DND-41 (cell line): ENCODE measurements at places on chromosomes 7 and 10.

DNA sequence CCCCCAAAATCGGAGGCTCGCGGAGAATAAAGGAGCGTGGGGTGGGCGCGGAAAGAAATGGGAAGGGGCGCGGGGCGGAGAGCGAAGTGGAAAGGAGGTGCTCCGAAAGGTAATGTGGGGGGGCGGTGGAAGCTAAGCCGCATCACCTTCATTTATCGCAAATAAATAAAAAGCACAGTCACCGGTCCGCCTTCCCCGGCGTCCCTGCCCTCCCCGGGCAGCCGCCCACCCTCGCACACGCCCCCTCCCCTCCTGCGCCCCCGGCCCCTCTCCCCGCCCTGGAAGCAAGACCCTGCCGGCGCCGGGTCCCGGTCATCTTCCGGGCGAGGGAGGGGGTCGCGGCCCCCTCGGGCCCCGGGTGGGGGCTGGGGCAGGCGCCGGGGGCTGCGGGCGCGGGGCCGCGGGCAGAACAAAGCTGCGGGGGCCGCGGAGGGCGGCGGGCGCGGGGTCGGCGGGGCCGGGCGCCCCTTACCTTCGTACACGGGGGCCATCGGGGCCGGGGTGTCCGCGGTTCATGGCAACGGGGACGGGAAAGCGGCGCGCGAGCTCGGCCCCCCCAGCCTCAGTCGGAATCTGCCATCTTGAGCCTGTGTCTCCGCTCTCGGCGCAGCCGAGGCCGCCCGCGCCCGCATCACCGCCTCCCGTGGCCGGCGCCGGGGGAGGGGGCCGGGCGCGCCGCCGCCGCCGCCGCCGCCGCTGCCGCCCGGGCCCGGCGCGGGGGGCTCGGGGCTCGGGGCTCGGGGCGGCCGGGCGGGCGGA, 486 bp downstream of the HIPK2 start:
- H3K27me3 ChIP-seq = peaks cover 25% of the 10 kb centered on the region
- H3K36me3 ChIP-seq = no peaks in the 10 kb centered on the region; the same call in 1 of the 2 replicates
- H3K4me3 ChIP-seq = peak overlapping the region; percentile 86
- peak; percentile 46 for DNase-seq
- H3K4me1 ChIP-seq = peaks cover 28% of the 10 kb centered on the region

DNA sequence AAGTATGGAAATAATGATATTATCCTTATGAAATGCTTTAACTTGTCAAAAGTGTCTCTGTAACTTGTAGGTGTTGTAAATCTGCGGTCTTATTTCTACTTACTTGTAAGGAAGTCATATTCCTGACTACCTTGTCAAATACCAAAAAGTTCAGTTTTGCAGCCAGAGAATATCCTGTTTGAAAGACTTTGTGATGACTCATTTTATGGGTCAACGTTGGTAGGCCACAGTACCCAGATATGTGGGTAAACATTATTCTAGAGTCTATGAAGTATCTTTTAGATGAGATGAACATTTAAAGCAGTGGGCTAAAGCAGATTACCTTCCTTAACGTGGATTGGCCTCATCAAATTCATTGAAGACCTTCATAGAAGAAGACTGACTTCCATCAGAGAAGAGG, 195.3 kb downstream of the PPP1R9A start:
- no peak overlapping the region for H3K4me3 ChIP-seq
- H3K4me1 ChIP-seq = no peaks in the 10 kb centered on the region
- no peak for DNase-seq
- no peaks in the 10 kb centered on the region for H3K36me3 ChIP-seq

- no peak overlapping the region for H3K27ac ChIP-seq
- peaks cover 3% of the 10 kb centered on the region for H3K27me3 ChIP-seq
- no peaks in the 10 kb centered on the region for H3K36me3 ChIP-seq
- no peak for DNase-seq
Measured at GRCh38 chr10:75530299-75530698, 98.9 kb downstream of the LRMDA start.

DNA sequence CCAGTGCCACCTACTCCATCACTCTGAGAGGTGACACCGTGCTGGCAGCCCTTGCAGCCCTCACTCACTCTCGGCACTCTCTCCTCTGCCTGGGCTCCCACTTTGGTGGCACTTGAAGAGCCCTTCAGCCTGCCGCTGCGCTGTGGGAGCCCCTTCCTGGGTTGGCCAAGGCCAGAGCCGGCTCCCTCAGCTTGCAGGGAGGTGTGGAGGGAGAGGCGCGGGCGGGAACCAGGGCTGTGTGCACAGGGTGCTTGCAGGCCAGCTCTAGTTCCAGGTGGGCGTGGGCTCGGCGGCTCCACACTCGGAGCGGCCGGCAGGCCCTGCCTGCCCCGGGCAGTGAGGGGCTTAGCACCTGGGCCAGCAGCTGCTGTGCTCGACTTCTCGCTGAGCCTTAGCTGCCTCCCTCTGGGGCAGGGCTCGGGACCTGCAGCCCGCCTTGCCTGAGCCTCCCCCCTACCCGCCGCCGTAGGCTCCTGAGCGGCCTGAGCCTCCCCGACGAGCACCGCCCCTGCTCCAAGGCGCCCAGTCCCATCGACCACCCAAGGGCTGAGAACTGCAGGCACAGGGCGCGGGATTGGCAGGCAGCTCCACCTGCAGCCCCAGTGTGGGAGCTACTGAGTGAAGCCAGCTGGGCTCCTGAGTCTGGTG, 48.7 kb upstream of the SLC35G1 start:
- peaks cover 16% of the 10 kb centered on the region for H3K27me3 ChIP-seq
- no peaks in the 10 kb centered on the region for H3K4me1 ChIP-seq
- no peak overlapping the region for H3K4me3 ChIP-seq
- no peak for DNase-seq
- H3K36me3 ChIP-seq = no peaks in the 10 kb centered on the region

DNA sequence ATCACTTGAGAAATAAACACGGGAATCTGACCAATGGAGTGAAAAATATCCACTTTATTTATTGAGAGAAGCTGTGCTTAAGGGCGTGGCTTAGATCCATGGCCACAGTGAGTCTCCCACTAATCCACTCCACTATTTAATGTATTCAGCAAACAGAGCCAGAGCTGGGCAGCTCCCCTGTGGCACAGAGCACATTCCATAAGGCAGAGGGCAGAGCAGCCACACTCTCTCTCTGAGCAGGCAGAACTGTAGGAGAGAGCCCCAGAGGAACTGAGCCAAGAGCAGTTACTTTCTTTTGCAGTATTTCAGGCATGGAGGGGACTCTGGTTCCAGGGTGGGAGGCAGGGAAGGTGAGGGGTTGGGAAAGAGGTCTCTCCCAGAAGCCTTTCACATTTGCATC, 106.0 kb downstream of the GALNT17 start:
- H3K27me3 ChIP-seq = no peaks in the 10 kb centered on the region
- H3K4me1 ChIP-seq = no peaks in the 10 kb centered on the region
- H3K36me3 ChIP-seq = no peaks in the 10 kb centered on the region
- H3K27ac ChIP-seq = no peak overlapping the region

DNA sequence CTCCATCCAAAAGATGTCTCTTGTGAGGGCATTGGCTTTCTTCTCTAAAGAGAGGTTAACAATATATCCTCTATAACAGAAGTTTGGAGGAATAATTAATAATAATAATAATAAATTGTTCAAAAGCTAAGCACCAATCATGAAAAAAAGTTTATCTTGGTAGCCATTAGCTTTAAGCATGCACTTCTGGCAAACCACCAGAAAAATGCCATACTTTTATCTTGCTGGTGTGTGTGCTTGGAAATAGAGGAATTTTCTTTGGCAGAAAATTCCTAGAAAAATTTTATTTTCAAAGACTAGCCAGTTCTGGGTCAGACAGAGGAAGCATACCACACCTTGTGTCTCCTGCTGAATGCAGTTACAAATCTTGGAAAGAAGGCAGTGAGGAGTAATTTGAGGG, 52.5 kb upstream of the NPY start:
- H3K4me1 ChIP-seq = peaks cover 22% of the 10 kb centered on the region
- H3K27ac ChIP-seq = no peak overlapping the region
- H3K4me3 ChIP-seq = no peak overlapping the region

- no peaks in the 10 kb centered on the region for H3K36me3 ChIP-seq
- no peak overlapping the region for H3K4me3 ChIP-seq
- no peaks in the 10 kb centered on the region for H3K27me3 ChIP-seq
- DNase-seq = no peak
- no peak overlapping the region for H3K27ac ChIP-seq
Measured at GRCh38 chr10:75378379-75378778, 23.2 kb downstream of the ZNF503 start.

- no peak for DNase-seq
- no peak overlapping the region for H3K27ac ChIP-seq
- H3K4me1 ChIP-seq = no peaks in the 10 kb centered on the region
- H3K27me3 ChIP-seq = no peaks in the 10 kb centered on the region
Measured at GRCh38 chr10:19970717-19971116, 154.5 kb downstream of the PLXDC2 start.

GRCh38 chr10:68280758-68281157, 48.8 kb upstream of the ATOH7 start:
- no peaks in the 10 kb centered on the region for H3K36me3 ChIP-seq
- no peak for DNase-seq
- H3K27ac ChIP-seq = no peak overlapping the region
- H3K4me1 ChIP-seq = no peaks in the 10 kb centered on the region

DNA sequence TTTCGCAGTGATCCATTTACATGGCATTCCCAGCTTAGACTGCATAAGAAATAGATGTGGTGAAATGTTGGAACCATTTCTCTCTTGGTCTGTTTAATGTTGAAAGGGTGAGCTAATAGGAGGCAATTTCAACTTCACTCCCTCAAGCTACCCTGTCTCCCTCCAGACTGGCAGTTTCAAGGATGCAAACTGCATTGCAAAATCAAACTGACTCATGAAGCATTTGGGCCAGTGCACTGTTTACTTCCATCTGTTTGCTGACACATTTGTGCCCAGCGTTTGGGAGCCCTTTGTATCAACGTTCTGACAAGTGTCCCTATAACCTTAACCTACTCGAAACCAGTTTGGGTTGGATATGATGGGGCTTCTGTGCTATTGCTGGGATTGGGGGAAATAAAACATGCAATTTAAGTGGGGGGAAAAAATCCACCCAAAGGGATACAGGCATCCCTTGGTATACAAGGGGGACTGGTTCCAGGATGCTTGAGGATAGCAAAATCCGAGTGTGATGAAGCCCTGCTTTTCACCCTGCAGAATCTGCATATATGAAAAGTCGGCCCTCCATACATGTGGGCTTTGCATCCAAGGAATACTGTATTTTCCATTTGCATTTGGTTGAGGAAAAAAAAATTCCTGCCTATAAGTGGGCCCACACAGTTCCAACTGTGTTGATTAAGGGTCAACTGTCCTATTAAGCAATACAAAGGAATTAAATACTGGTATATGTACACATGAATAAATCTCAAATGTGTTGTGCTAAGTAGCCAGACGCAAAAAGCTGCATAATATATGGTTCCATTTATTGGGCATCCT, 15.6 kb downstream of the RHEB start:
- H3K36me3 ChIP-seq = peaks cover 7% of the 10 kb centered on the region; the same call in 1 of the 2 replicates
- no peak for DNase-seq
- no peak overlapping the region for H3K4me3 ChIP-seq
- no peak overlapping the region for H3K27ac ChIP-seq

- H3K4me1 ChIP-seq = 0 out of 2 replicates have a peak, but pooled peaks cover under 1% of the 10 kb centered on the region
- H3K27ac ChIP-seq = no peak overlapping the region
- H3K27me3 ChIP-seq = no peaks in the 10 kb centered on the region
- no peak for DNase-seq
- H3K4me3 ChIP-seq = no peak overlapping the region
Measured at GRCh38 chr10:32332299-32332750, 14.6 kb downstream of the EPC1 start.

GRCh38 chr7:101370836-101371235, 8.2 kb downstream of the COL26A1 start:
- peak; percentile 6 for DNase-seq
- H3K27me3 ChIP-seq = peaks cover 4% of the 10 kb centered on the region
- H3K4me3 ChIP-seq = no peak overlapping the region
- H3K36me3 ChIP-seq = no peaks in the 10 kb centered on the region
- H3K27ac ChIP-seq = no peak overlapping the region

DNA sequence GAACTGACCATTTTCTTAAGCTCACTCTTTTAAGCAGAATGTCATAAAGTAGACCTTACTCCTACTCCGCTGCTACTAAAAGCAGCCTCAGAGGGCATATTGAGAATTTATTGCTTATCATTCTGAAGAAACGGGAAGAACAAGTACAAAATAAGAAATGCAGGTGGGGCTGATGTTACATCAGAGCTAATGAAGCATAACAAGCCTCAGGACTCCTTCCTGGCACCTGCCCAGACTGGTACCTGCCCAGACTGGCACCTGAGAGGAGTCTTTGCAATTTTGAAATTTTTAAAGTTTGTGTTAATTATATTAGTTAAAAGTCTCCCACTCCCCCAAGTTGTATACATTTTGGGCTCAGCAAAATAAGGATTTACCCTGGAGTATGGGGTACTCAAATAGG, 162.4 kb downstream of the SEMA3E start:
- no peaks in the 10 kb centered on the region for H3K36me3 ChIP-seq
- H3K4me1 ChIP-seq = no peaks in the 10 kb centered on the region
- DNase-seq = no peak
- H3K4me3 ChIP-seq = no peak overlapping the region
- H3K27ac ChIP-seq = no peak overlapping the region

DNA sequence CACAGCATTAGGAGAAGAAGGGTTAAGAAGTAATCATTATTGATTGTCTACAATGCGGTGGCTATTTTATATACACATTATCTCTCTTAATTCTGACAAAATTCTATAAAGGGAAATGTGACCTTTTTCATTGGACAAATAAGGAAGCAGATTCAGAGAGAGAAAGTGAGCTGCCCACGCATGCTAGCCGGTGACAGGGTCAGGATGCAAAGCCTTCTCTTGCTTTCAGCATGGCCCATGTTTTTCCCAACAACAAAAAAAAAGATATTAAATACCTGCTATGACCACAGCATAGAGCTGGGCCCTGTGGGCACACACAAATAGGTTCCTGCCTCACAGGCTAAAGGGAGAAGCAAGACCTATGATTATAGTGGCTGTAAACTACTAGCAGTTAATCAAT, 66.8 kb downstream of the PPP1R3C start:
- peaks cover 3% of the 10 kb centered on the region for H3K27me3 ChIP-seq
- no peak overlapping the region for H3K4me3 ChIP-seq
- no peaks in the 10 kb centered on the region for H3K4me1 ChIP-seq
- DNase-seq = no peak
- H3K36me3 ChIP-seq = no peaks in the 10 kb centered on the region
- H3K27ac ChIP-seq = no peak overlapping the region
